Activated naive CD4-positive, alpha-beta T cell treated with Interleukin-2 at 50 U/mL for 16 hours (primary cell): ENCODE measurements at places on chromosomes 13 and 19.

DNA sequence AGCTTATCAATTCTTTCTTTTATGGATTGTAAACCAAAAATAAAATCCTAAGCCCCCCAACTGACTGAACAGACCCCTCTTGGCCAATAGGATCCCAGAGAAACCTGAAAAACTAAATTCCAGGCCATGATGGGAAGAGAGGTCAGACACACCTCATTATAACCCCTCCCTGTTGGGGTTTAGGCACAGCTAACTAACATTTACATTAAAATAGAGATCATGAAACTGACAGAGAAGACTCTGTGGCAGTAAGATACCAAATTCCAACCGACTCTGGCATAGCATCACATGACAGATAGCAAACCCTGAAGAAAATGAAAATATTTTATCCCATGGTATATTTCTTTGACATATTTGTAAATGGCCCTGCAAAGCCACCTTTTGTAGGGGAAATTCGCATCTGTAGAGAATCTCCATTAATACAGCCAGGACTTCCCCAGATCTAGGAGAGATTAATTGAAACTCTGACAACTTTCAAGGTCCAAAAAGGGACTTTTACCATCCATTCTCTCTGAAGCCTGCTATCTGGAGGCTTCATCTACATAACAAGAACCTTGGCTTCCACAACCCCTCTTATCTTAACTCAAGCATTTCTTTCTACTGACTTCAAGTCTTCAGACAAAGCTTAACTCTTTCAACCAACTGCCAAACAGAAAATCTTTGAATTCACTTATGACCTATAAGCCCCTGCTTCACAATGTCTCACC, 27.1 kb upstream of the GAS6 start:
- DNase-seq = no peak

DNA sequence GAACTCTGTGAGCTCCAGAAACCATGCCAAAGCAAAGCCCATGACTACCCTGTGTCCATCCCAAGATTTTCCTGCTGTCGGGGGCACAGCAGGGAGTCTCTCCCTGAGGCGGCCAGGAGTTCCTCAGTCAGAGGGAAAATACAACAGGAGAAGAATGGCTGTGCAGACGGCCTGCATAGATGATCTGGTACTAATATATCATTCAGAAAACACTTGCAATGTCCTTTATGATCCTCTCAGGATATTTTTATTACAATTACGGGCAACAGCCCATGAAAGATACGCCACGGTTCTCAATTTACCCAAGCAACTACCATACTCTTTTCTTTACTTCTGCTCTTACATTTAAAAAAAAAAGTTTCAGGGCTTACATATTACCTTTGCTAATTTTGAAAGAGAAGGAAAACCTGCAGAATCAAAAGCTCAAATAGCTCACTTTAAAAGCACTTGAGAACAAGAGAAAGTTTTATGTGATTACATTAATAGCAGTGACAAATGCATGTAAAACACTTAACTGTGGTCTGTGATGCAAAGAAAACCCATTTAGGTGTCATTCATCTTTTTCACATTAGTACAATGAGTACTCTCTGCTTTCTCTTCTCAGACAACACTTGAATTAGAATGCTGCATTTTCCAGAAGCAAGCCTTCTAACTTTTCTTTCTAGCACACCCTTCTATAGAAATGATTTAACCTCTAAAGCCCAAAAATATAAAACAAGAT, 460.8 kb downstream of the KLF5 start:
- no peak for DNase-seq

DNA sequence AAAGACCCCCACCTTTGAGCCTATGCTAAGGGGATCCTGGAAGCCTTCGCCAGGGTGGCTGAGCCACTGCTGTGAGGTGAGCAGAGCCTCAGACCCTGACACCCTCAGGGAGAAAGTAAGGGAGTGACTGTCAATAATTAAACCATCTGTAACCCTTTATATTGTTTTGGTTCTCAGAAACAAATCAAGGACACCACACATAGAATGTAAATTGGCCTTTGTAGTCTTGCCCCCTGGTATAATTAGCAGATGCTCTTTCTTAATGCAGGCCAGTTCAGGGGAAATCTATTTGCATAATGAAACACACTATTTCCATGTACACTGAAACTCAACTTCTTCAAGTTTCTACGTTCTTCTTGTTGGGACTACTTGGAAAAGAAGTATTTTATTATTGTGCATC, 127.7 kb upstream of the EDNRB start:
- DNase-seq = no peak

- no peak for DNase-seq
Measured at GRCh38 chr13:29515372-29515771, 80.1 kb downstream of the SLC7A1 start.

GRCh38 chr19:58476498-58477015, 405 bp downstream of the ZNF446 start:
- no peak for DNase-seq

DNA sequence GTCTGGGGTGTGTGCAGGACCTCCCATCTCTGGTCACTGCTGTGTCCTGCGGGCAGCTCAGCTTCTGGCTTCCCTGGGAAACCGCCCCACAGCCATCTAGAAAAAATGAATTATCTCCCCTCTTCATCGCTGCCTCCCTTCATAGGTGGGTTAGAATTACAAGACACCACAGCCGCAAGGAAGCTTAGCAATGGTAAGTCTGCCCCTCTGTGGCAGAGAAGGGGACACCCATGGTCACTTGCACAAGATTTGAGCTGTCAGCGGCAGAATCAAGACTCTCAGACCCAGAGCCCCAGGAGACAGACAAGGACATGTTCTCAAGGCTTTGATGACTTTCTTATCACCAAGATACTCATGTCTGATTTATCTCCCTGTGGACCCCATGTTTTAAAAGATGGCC, 110.8 kb upstream of the PABPC3 start:
- DNase-seq = no peak
